ENCODE measurements at places on chromosomes 5 and 9.

DNA sequence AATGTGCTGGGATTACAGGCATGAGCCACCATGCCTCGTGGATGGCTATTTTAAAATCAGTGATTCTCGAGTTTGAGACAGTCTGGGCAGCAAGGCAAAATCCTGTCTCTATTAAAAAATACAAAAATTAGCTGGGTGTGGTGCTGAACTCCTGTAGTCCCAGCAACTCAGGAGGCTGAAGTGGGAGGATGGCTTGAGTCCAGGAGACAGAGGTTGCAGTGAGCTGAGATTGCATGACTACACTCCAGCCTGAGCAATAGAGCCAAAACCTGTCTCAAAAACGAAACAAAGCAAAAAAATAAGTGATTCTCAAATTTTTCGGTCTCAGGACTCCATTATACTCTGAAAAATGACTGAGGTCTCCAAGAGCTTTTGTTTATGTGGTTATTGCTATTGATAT, 47.9 kb upstream of the HSPA9 start:
- no peaks in the 10 kb centered on the region for H3K36me3 ChIP-seq
- DNase-seq, result no peak
- no peak overlapping the region for H3K4me3 ChIP-seq
- H3K27me3 ChIP-seq, result peaks cover 30% of the 10 kb centered on the region

DNA sequence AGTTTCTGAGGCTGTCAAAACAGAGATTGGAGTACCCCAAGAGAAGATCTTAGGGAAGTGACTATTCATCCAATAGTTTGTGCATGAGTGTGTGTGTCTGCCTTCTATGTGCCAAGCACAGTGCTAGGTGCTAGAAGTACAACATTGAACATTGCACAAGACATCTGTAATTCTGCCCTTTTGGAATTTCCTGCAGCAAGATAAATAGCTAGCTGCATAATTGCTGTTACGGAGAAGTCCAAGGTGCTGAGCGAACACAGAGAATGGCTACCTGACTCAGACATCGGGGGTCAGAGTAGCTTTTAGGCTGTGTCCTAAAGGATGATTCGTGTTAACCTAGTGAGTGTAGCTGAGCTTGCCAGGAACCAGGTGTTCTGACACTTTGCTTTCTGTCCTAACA, 44.8 kb downstream of the PAPPA start:
- H3K4me1 ChIP-seq, result no peaks in the 10 kb centered on the region
- H3K36me3 ChIP-seq, result no peaks in the 10 kb centered on the region
- DNase-seq, result no peak
- H3K4me3 ChIP-seq, result no peak overlapping the region
- no peaks in the 10 kb centered on the region for H3K27me3 ChIP-seq

DNA sequence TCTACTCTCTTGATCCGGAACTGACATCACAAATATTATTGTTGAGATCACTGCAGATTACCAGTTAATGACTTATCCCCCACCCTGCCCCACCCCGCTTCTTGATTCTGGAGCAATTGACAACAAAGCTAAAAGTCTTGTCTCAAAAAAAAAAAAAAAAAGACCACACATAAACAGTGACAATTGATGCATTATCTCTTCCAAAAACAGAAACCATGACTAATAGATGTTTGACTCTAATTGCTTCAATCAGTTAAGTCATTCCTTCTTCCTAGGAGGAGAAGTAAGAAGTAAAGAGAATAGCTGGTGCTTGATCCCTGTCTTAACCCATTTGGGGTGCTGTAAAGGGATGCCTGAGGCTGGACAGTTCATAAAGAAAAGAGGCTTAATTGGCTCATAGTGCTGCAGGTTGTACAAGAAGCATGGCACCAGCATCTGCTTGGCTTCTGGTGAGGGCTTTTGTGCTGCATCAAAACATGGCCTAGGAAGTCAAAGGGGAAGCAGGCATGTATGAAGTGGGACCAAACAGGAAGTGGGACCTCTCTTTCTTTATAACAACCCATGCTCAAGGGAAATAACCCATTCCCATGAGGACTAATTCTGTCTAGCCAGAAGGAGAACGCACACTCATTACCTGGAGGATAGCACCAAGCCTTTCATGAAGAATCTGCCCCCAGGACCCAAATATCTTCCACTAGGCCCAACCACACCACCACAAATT, 158.7 kb downstream of the TMEM167A start:
- no peaks in the 10 kb centered on the region for H3K27me3 ChIP-seq
- H3K4me1 ChIP-seq, result no peaks in the 10 kb centered on the region

GRCh38 chr5:81842795-81843398, 92.0 kb upstream of the SSBP2 start:
- H3K27ac ChIP-seq, result no peak overlapping the region
- DNase-seq, result no peak
- H3K4me1 ChIP-seq, result peaks cover 9% of the 10 kb centered on the region
- no peaks in the 10 kb centered on the region for H3K27me3 ChIP-seq
- H3K36me3 ChIP-seq, result no peaks in the 10 kb centered on the region
- no peak overlapping the region for H3K4me3 ChIP-seq

GRCh38 chr9:125932012-125932411, 184.8 kb downstream of the PBX3 start:
- no peak for DNase-seq
- no peaks in the 10 kb centered on the region for H3K4me1 ChIP-seq
- H3K27ac ChIP-seq, result no peak overlapping the region
- H3K4me3 ChIP-seq, result no peak overlapping the region
- peaks cover 5% of the 10 kb centered on the region for H3K36me3 ChIP-seq
- no peaks in the 10 kb centered on the region for H3K27me3 ChIP-seq

GRCh38 chr9:29449306-29449705, 1876.0 kb upstream of the C9orf72 start:
- DNase-seq, result no peak
- H3K27ac ChIP-seq, result no peak overlapping the region
- no peak overlapping the region for H3K4me3 ChIP-seq
- H3K27me3 ChIP-seq, result no peaks in the 10 kb centered on the region
- no peaks in the 10 kb centered on the region for H3K4me1 ChIP-seq
- no peaks in the 10 kb centered on the region for H3K36me3 ChIP-seq
